ENCODE measurements at places on chromosomes 3 and 15.

- no peak for DNase-seq
Measured at GRCh38 chr3:101702726-101703125, 16.2 kb upstream of the RPL24 start.

DNA sequence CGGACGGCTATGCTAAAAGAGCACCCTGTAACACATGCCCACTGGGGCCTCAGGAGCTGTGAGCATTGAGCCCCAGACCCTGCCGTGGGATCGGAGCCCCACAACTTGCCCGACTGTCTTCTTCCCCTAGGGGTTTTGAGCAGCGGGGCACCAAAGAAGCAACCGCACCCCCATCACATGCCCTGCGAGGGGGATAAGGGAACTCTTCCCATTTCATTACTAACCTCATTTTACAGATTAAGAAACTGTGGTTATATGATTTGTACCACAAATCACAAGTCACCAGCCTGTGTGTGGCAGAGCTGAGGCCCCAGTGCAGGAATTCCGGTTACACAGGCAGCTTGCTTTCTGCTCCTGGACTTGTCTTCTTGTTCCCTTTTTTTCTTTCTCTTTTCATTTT, 86.2 kb downstream of the CD47 start:
- DNase-seq: no peak

DNA sequence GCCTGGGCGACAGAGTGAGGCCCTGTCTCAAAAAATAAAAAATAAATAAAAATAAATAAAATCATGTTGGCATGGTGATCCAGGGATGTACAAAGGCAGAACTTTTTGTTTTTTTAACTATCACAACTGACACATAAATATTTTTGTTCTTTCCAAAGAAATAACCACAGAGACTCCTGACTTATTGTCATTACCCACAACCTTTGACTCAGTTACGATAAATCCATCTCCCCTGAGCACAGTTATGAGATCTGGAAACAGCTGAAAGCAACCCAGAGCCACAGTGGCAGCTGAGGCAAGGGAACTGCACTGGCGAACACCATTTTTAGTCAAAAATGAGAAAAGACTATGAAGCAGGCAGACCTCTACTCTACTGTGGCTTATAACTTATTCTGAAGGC, 24.0 kb downstream of the OSBPL10 start:
- DNase-seq: no peak

DNA sequence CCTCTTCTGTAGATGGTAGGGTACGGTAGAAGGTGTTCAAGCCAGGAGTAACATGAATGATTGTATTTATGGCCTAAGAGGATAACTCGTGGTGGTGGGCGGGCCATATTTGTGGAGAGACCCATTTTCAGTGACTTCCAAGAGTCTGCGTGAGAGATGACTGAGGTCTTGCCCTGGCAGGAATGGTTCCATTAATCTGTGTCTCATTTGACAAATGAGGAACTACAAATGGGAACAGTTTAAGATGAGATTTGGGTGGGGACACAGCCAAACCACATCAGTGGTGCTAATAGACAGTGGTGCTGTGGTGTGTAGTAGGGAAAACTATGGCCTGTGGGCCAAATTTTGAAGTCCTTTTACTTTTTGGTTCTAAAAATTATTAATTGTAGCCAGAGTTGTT, 47.1 kb downstream of the FLNB start:
- DNase-seq: no peak

GRCh38 chr3:24048843-24049242, 103.8 kb downstream of the NR1D2 start:
- DNase-seq: no peak

All from stimulated activated CD4-positive, alpha-beta T cell treated with anti-CD3 and anti-CD28 coated beads, TNF-alpha, amount 100 ng/mL, for 4 hours (primary cell).